Stimulated activated CD4-positive, alpha-beta T cell treated with anti-CD3 and anti-CD28 coated beads, Interleukin-1b, Interleukin-23, amount 100 ng/mL, for 48 hours (primary cell): ENCODE measurements at places on chromosomes 16 and 17.
A peak's percentile ranks its signal among the peaks of the same experiment; 100 is the strongest.

DNA sequence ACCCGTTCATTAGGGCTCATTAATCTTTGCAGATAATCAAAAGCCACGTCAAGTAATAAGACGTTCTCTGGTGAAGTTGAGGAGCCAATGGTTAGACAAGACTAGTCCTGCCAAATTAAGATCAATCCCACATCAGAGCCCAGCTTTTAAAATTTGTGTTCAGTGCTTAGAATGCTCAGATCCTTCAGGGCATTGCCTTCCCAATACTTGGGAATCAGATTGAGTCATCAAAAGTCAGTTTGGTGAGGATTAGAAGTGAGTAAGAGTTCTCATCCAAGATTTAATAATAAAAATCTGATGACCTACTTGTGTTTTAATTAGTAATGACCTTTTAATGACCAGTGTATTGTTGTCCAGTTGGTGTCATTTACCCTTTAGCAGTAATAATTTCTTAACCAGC is 19.8 kb downstream of the MAP2K4 start:
- no peak for DNase-seq

GRCh38 chr17:77768248-77768852 is 190.2 kb upstream of the TNRC6C start:
- DNase-seq: no peak

GRCh38 chr16:77171745-77172635 is 19.0 kb upstream of the MON1B start:
- no peak for DNase-seq

DNA sequence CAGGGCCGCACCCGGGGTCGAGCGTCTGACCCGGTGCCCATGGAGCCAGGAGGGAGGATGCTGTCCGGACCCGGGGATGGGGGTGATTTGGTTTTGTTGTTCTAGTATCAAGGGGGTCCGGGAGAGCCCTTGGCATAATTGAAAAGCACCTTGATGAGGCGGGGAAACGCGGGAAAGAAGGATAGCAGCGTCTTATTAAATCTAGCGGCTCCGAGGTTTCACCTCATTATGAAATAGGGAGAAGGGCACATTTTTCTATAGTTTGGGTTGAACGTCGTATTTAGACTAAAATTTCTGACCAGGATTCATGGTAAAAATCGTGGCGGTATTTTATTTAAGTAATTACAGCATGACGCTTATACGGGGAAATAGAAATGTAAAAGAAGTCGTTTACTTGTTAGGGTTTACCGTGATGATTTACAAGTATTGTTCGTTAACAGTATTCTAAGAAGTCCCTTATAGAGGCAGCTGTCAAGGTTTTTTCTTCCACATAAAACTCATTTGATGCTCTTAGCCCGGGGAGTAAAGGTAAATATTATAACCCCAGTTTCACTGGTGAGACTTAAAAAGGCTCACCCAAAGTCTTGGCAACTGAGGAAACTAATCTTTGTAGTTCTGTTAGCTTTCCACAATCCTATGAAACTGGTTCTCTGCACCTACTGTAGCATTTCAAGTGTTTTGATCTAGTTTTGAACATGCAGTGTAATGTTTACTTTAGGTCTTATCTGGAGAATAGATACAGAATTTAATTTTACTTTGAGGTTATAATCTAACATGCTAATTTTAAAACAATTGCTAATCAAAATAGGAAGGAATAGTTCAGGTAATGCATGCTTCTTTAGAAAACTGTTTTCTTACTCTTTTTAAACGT is 756 bp downstream of the LUC7L3 start:
- DNase-seq: no peak

GRCh38 chr16:4316864-4317531 is 1.1 kb downstream of the GLIS2 start:
- DNase-seq: no peak

DNA sequence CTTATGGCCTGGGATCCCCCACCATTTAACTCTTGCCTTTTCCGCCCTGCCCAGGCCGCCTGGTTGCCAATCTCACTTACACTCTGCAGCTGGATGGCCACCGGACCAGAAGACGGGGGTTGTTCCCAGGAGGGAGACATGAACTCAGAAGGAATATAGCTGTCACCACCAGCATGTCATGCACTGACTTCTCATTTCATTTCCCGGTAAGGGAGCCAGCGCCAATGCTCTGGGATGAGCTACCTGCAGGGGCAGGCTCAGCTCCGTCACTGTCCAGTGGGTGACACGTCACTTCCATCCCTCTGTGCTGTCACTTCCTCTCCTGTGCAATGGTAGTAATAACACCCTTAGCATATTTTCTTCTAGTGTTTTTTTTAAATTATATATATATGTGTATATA is 26.7 kb downstream of the ITGAL start:
- no peak for DNase-seq

DNA sequence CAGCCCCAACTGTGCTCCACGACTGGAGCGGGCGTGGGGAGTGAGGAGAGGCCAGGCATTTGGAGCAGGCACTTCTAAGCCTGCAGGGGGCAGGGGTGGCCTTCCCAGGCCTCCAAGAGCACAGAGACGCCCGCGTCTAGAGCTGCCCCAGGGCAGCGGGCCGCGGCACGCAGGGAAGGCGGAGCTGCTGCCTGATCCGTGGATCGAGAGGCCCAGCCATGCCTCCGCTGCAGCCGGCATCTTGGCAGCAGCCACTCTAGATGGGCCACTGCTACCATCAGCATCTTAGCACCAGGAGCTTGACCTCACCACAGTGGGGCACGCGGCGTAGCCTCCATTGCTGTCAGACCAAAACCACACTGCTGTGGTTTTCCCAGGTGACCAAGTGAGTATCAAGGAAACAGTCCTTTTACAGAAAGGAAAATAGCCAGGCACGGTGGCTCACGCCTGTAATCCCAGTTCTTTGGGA is 20.4 kb upstream of the WDR45B start:
- peak; percentile 62 for DNase-seq

GRCh38 chr16:10616756-10617640 is 36.6 kb upstream of the EMP2 start:
- DNase-seq: no peak

DNA sequence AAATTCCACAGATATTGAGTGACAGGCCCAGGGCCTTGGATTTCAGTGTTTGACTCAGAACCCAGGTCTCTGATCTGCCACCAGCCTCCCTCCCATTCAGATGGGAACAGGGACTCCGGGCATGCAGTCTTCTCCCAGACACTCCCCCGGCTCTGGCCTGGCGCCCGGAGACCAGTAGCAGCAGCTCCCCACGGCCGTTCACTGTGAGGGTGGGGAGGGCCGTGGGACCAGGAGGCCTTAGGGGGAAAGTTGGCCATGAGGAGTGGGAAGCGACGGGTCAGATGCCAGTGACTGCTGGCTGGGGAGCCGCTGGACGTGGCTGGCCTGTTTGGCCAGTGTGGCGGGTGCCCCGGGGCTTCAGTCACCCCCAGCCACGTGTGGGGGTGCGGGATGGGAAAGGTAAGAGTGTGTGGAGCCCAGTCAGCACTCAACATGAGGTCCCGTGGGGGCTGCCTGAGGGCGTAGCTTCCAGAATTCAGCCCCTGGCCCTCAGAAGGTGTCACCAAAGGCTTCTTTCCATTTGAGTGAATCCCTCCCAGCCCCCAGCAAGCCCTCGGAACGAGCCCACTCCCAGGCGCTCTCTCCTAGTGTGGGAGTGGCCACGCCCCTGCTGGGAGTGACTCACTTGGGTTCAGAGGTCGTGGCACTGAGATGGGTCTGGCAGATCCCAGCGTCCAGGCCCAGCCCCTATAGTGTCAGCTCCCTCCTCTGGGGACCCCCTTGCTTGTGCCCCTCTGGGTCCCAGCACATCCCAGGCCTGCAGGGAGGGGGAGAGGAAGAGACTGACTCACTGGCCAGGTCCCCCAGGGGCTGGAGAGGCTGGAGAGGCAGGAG is 309.4 kb downstream of the SEC14L1 start:
- DNase-seq: peak; percentile 77

GRCh38 chr17:80679816-80680215 is 135.2 kb downstream of the RPTOR start:
- DNase-seq: no peak

DNA sequence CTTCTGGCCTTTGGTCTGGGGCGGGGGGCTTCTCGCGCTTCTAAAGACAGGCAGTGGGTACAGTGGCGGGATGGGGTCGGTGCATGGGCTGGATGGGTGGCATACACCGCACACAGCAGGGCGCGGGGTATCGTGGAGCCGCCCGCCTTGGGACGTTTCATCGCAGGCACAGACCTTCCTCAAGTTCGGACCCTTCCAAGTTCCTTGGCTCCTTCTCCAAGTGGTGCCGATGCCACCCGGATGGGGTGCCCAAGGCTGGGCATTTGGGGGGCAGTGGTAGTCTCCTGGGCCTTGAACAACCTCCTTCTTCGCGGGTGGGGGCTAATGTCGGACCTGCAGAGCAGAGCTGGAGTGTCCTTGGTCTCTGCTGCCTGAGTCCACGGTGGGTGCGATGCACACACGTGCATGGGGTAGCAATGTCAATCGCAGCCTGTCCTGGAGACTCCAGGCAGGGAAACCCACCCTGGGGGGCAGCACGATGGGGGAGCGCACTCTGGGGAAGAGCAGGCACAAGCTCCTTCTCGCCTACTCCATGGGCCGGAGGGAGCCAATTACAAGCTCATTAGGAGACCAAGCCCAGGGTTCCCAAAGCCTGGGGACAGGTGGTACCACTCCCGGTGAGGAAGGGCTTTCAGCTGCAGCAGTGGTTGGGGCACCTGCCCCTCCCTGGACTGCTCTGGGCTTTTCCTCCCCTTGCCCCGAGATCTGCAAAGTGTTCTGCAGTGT is 686 bp upstream of the MTSS2 start:
- DNase-seq: no peak
